ENCODE measurements at places on chromosomes 1 and 21.

GRCh38 chr1:44519035-44519676 is 114.1 kb downstream of the RNF220 start:
- no peak for DNase-seq

GRCh38 chr1:3922201-3922725 is 22.2 kb upstream of the C1orf174 start:
- DNase-seq = no peak

GRCh38 chr1:56627636-56628039 is 17.5 kb upstream of the PRKAA2 start:
- DNase-seq = no peak

- no peak for DNase-seq
Observed at GRCh38 chr1:227586733-227587132, 23.4 kb downstream of the ZNF678 start.

DNA sequence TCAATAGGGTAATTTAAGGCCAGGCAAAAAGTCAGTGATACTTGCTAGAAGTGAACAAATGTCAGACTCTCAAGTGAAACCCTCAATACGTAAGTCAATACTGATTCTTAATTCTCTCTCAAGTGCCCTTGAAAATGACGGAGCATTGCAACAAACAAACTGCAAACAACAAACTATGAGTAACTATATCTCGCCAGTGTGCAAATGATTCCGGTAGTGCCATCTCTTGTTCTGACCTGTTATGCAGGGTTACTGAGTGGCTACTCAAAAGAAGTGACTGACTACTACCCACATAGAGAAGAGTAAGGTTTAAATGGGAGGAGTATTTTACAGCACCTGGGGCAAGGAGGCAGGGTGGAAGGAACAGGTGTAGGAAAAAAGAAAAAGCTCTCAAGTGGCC is 1.6 kb downstream of the SLC19A2 start:
- DNase-seq = no peak

DNA sequence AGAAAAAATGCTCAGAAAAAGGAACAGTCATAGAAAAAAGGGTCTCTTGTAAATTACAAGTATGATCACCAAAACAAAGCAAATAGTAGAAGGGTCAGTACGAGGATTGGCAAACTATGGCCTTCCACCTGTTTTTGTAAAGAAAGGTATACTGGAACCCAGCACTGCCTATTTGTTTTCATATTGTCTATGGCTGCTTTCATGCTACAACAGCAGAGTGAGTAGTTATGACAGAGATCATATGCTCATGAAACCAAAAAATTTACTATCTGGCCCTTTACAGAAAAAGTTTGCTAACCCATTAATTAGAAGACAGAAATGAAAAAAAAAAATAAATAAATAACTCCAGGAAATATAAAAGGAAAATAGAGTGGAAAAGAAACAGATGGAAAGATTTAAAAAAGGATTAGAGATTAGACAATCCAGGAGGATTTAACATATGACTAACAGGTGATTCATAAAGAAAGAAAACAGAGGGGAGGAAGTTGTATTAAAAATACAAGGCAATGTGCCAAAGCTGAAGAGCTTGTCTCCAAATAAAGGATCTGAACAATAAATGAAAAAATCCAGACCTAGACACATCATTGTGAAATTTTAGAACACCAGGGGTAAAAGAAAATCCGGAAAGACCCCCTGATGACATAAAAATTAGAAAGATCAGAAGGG is 108.5 kb upstream of the SERTAD4 start:
- no peak for DNase-seq

DNA sequence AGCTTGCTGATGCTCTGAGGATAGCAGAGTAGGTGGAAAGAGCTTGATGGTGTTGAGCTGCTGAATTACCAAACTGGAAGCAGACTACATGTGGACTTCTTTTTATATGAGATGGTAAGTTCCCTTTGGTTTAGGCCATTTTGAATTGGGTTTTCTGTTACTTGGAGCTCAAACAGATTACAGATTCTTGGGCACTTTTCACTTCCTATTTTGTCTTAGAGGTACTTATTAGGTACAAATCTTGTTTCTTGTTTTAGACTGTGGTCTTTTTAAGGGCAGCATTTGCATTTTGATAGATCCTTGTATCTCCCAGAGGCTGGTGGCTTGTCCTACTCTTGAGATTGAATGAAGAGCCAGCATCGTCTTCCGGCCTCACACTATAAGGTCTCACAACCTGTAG is 70.2 kb downstream of the GADD45A start:
- DNase-seq = no peak

- no peak for DNase-seq
Observed at GRCh38 chr1:88609051-88609450, 75.0 kb upstream of the PKN2 start.

GRCh38 chr1:186648613-186649012 is 31.6 kb downstream of the PTGS2 start:
- DNase-seq = no peak

- DNase-seq = no peak
Observed at GRCh38 chr21:42820616-42821465, 58.5 kb downstream of the WDR4 start.

DNA sequence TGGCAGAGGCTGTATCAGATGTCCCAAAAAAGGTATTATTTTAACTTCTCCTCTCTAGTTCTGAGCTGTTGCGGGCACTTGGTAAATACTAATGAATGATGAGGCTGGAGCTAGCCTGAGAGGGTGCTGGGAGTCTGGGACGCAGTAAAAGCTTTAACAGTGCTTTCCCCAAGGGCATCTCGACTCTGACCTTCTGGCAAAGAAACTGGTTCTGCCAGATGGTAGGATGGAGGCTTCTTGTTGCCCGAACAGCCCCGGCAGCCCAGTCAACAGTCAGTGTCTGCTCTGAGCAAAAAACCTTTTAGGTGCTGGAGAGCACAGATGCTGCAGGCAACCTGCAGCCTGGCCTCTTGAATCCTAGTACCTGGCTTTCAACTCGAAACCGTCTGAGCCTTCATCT is 2.5 kb upstream of the PNRC2 start:
- DNase-seq = no peak

DNA sequence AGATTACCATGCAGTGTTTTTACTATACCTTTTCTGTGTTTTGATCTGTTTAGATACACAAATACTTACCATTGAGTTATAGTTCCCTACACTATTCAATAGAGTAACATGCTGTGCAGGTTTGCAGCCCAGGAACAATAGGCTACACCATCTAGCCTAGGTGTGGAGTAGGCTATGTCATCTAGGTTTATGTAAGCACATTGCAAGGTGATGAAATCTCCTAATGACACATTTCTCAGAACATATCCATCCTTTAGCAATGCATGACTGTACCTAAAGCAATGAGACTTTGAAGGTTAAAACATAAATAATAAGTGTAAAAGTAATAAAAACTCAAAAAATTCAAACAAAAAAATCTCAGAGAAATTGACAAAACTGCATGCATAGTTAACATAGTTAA is 358.6 kb downstream of the USH2A start:
- no peak for DNase-seq

GRCh38 chr1:234780112-234780511 is 170.1 kb upstream of the IRF2BP2 start:
- DNase-seq = no peak

DNA sequence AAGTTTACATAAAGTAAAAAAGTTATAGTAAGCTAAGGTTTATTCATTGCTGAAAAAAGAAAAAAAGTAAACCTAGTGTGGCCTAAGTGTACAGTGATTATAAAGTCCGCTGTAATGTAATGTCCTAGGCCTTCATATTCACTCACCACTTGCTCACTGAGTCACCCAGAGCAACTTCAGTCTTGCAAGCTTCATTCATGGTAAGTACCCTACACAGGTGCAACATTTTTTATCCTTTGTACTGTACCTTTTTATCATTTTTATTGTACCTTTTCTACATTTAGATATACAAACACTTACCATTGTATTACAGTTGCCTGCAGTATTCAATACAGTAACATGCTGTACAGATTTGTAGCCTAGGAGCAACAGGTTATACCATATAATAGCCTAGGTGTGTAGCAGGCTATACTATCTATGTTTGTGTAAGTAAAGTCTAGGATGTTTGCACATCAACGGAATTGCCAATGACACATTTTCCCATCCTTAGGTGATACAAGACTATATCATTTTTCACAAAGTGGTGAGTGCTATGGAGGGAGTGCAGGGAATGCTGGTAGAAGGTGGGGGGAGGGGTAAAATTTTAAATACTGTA is 58.0 kb upstream of the DMRTA2 start:
- no peak for DNase-seq

- no peak for DNase-seq
Observed at GRCh38 chr1:46937270-46937669, 4.0 kb downstream of the CYP4A11 start.

DNA sequence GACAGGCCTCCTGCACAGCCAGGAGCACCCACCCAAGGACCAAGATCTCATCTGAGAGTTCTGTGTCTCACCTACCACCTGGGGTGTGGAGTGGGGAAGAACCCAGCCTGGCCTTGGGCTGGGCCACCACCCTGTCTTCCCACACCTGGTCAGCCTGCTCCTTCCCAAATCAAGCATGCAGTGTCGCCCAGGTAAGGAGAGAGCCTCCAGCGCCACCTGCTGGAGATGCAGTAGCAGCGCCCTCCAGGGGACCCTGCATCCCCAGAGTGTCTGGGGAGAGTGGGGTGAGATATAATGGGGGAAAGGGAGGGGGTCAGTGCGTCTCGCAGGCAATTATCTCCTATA is 32.3 kb downstream of the KIAA2013 start:
- DNase-seq = peak; percentile 58

DNA sequence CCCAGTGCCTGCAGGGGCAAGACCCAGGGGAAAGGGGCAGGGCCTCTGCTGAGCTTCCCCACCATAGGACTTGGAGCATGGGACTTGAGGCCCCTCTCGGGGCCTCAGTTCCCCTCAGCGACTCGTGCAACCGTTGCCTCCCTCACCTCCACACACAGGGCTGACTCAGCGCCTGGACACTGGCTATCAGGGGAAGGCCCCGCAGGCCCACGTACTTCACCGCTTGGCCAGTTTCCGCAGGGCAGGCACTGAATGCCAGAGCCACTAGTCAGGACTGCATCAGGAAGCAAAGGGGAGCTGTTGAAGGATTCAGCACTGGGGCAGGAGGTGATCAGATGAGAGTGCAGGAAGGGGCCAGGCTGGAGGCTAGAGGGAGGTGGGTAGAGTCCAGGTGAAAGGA is 15.5 kb upstream of the FAM131C start:
- DNase-seq = no peak

GRCh38 chr1:151175863-151176262 is at the start of gene TMOD4:
Gene TMOD4, minus strand, starts transcription at chr1:151175981. Its CDS starts 1,106 bp downstream, at chr1:151174875.
- no peak for DNase-seq

GRCh38 chr1:76186554-76187170 is 112.1 kb downstream of the ST6GALNAC3 start:
- DNase-seq = no peak

DNA sequence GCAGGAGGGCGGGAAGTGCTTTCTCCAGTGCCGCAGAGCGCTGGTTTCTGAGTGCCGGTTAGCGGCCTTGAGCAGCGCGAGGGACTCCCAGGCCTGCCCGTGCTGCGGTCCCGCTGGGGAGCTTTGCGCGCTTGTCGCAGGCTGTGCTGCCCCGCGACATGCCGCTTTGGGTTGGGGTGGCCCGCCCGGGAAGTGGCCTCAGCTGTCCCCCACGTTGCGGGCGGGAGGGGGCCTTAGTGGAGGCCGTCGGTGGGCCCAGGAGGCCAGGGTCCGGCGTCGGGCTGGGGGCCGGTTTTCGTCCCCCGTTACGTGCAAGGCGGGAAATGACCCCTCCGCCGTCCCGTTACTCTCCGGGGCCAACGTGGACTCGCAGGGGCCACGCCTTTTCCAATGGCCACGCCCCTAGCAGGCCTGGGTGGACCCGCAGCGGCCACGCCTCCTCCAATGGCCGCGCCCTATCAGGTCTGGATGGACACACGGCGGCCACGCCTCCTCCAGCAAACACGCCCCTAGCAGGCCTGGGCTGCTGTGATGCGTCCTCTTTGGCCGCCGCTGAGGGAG is 977 bp upstream of the C1orf174 start:
- DNase-seq = peak; percentile 79

GRCh38 chr1:66316464-66317247 is 217.3 kb upstream of the SGIP1 start:
- DNase-seq = no peak

- no peak for DNase-seq
Observed at GRCh38 chr1:74712881-74713280, 20.0 kb downstream of the CRYZ start.

- no peak for DNase-seq
Observed at GRCh38 chr1:233281711-233282581, 13.6 kb downstream of the PCNX2 start.

DNA sequence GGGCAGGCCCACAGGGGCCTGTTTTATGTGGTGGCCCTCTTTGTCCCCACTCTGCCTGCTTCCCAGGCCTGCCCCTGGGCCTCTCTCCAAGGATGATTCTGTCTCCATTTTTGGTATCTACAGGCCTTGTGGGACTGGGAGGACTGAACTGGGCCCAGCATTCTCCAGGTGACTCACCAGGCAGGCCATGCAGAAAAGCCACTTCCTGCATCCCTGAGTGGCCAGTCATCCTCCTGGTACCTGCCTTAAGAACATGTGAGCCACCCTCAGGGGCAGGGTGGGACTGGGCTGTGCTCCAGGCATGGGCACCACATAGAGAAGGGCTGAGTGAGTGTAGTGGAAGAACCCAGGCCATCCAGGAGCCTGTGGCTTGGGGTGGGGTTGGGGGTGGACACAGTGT is 20.0 kb upstream of the BCAR3 start:
- DNase-seq = no peak

DNA sequence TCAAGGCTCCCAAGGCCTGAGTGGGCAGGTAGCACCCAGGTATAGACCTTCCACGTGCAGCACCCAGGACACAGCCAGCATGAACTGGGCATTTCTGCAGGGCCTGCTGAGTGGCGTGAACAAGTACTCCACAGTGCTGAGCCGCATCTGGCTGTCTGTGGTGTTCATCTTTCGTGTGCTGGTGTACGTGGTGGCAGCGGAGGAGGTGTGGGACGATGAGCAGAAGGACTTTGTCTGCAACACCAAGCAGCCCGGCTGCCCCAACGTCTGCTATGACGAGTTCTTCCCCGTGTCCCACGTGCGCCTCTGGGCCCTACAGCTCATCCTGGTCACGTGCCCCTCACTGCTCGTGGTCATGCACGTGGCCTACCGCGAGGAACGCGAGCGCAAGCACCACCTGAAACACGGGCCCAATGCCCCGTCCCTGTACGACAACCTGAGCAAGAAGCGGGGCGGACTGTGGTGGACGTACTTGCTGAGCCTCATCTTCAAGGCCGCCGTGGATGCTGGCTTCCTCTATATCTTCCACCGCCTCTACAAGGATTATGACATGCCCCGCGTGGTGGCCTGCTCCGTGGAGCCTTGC is 1.7 kb downstream of the GJB4 start:
- no peak for DNase-seq

DNA sequence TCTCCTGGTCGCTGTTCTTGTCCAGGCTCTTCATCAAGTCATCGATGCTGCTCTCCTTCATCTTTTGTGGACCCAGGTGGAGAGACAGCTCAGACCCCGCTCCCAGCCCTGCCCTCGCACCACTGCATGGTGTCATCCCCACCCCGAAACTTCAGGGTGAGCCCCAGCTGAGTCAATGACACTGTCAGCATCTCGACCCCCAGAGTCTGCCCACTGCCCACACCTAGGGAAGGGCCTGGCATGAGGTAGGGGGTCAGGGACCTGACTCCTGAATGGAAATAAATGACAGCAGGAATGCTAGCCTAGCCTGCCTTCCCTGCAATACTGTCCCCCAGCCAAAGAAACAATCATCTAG is 1.6 kb upstream of the S100A6 start:
- no peak for DNase-seq

GRCh38 chr1:240457203-240457602 is 154.8 kb downstream of the GREM2 start:
- DNase-seq = no peak

Measured in stimulated activated CD4-positive, alpha-beta T cell treated with anti-CD3 and anti-CD28 coated beads, Interleukin-15, amount 100 ng/mL, for 1 hour (primary cell).